ENCODE measurements at places on chromosomes 5 and 9. TPM values are rescaled to one million over a fixed set of nuclear protein-coding genes. Genes with fewer than 3 reads are reported as not detected.

DNA sequence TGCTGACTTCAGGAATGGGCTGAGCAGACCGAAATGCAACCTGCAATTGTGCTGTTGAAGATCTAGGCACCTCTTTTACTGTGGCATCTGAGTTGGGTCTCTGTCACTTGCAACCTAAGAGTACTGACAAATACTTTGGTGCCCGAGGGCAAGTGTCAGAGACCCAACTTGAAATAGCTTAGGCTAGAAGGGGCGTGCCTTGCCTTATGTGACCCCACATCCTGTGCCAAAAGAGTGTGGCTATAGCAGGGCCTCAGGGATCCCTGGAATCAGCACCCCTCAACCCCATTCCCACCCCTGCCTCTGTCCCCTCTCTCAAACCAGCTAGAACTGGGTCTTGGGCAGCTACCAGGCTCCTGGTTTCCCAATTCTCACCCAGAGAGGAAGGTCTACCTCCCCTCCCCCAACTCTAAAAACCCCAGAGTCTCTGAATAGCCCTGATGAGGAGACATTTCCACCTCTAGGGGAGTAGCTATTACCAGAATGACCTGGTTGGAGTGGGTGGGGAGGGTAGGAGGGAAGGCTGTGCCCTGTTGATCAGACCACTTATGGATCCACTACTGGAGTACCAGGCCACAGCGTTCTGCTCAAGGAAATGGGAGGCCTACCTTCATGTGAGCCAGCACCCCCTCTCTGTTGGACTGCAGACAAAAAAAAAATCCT lies 17.5 kb downstream of the RAI14 start:
- no peak overlapping the region for H3K4me3 ChIP-seq
- no peak overlapping the region for H3K27ac ChIP-seq
- DNase-seq: no peak
- no peaks in the 10 kb centered on the region for H3K36me3 ChIP-seq
- H3K4me1 ChIP-seq: no peaks in the 10 kb centered on the region
- no peaks in the 10 kb centered on the region for H3K27me3 ChIP-seq

DNA sequence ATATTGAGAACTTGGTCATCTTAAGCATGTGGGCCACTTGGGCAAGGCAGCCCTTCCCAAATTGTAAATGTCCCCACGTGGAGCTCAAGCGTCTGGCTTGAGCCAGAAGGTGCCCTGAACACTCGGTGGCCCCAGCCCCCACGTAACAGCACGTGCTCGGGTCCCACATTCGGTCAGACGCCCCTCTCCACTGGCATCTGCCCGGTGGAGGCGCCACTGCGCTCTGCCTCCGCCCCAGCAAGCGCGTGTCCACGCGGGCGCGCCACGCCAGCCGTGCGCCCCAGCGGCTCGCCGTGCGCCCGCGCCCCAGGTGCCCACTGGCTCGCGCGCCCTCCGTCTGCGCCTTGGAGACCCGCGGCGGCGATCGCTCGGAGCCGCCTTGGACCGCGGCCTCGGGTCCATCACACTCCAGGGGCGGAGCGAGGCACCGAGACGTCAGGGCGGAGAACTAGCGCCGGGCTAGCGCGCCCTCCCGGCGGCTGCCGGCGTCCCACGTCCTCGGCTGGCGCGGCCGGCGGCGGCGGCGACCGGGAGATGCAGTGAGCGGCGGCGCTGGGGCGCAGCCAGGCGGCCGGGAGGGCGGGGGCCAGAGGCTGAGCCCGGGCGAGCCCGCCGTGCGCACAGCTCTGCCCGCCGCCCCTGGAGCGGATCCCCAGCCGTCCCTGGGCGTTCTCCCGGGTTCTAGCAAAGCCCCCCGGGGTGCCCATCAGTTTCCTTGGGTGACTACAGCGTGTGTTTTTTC lies at the start of gene PALM2AKAP2:
PALM2AKAP2 (plus strand) TSS at position 488 of the 742 bp plus-strand sequence. CDS start 291 bp downstream, outside the sequence.
- no peak within 1 kb of the TSS for H3K4me3 ChIP-seq
- H3K36me3 ChIP-seq: no peaks in the 10 kb centered on the region
- H3K27me3 ChIP-seq: peaks cover 5% of the 10 kb centered on the region

GRCh38 chr5:40762705-40763104 lies 6.9 kb upstream of the TTC33 start:
- no peaks in the 10 kb centered on the region for H3K27me3 ChIP-seq
- DNase-seq: no peak

GRCh38 chr9:93658184-93658925 lies 82.0 kb downstream of the PHF2 start:
- H3K4me1 ChIP-seq: no peaks in the 10 kb centered on the region
- H3K27me3 ChIP-seq: no peaks in the 10 kb centered on the region
- no peak for DNase-seq

GRCh38 chr5:159899067-159900049 lies 16.9 kb upstream of the ADRA1B start:
- no peaks in the 10 kb centered on the region for H3K36me3 ChIP-seq
- H3K4me3 ChIP-seq: no peak overlapping the region
- H3K27ac ChIP-seq: no peak overlapping the region
- H3K4me1 ChIP-seq: no peaks in the 10 kb centered on the region
- no peaks in the 10 kb centered on the region for H3K27me3 ChIP-seq

DNA sequence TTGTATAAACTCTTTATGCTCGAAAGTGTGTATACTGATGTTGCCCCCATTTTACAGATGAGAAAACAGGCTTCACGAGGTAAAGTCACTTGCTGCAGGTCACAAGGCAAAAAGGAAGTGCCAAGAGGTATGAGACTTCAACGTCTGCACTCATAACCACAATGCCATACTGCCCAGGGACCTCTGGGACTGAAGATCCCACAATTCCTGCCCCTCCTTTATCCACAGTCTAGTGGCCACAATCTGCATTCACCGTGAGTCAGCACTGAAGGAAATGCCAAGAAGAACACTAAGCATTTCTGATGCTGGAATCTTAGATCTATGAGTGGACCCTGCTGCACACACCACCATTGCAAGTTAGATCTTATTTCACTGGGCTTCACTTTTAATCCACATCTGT lies 37.3 kb downstream of the MED27 start:
- no peaks in the 10 kb centered on the region for H3K4me1 ChIP-seq
- no peaks in the 10 kb centered on the region for H3K36me3 ChIP-seq
- H3K27me3 ChIP-seq: no peaks in the 10 kb centered on the region
- H3K27ac ChIP-seq: no peak overlapping the region
- H3K4me3 ChIP-seq: no peak overlapping the region

DNA sequence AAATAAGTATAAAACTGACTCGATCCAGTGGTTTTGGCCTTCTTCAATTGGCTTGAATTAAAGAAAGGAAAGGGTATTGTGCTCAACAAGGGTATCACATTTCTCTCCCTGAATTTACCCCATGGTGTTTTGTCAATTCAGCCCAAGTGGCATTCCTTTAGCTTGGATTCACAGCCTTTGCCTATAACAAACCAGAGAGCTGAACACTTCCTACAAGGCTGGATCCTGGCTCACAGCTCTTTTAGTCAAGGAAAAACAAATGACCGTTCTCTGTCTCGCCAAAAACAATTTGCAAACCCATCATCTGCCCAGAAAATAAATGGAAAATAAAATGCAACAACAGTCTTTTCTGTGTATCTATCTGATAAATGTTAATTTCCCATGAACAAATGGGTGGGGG lies 5.7 kb downstream of the ZNF366 start:
- no peaks in the 10 kb centered on the region for H3K36me3 ChIP-seq
- no peak overlapping the region for H3K27ac ChIP-seq
- no peak for DNase-seq
- no peak overlapping the region for H3K4me3 ChIP-seq
- no peaks in the 10 kb centered on the region for H3K27me3 ChIP-seq
- no peaks in the 10 kb centered on the region for H3K4me1 ChIP-seq

GRCh38 chr5:125059255-125060002 lies 313.0 kb upstream of the ZNF608 start:
- no peak overlapping the region for H3K27ac ChIP-seq
- H3K27me3 ChIP-seq: no peaks in the 10 kb centered on the region
- H3K4me3 ChIP-seq: no peak overlapping the region
- no peaks in the 10 kb centered on the region for H3K4me1 ChIP-seq

DNA sequence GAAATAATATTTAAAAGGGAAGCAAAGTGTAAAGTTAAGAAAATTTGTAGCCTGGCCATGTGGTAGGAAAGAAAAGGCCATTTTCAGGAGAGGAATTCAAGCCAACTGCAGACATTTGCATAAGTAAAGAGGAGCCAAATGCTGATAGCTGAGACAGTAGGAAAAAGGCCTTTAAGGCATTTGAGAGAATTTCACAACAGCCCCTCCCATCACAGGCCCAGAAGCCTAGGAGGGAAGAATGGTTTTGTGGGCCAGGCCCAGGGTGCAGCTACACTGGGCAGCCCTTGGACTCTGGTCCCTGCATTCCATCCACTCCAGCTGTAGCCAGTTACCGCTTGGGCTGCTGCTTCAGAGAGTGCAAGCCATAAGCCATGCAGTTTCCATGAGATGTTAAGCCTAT lies 1556.8 kb downstream of the EFNA5 start:
- no peaks in the 10 kb centered on the region for H3K27me3 ChIP-seq
- no peaks in the 10 kb centered on the region for H3K4me1 ChIP-seq
- H3K27ac ChIP-seq: no peak overlapping the region

GRCh38 chr5:33401482-33402390 lies 39.0 kb upstream of the TARS1 start:
- H3K36me3 ChIP-seq: no peaks in the 10 kb centered on the region
- no peak for DNase-seq
- H3K27ac ChIP-seq: no peak overlapping the region
- H3K27me3 ChIP-seq: no peaks in the 10 kb centered on the region
- H3K4me3 ChIP-seq: no peak overlapping the region
- H3K4me1 ChIP-seq: no peaks in the 10 kb centered on the region

DNA sequence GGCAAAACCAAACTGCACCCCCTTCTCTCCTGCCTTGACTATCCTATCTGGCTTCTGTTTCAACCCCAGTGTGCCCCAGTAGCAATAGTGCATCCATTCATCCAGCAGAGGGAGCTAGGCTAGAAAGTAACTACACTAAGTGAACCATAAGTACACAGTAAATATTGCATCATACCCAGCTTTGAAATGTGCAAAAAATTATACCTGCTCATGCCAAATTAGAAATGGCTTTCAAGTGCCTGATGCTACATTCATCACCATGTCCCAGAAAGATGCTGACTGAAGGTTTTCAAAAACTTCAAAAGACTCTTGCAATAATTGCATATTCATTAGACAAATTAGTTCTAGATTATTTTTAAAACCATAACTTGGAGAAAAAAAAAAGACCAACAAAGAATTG lies 153.5 kb downstream of the PRELID2 start:
- no peaks in the 10 kb centered on the region for H3K27me3 ChIP-seq
- H3K27ac ChIP-seq: no peak overlapping the region
- no peaks in the 10 kb centered on the region for H3K4me1 ChIP-seq
- DNase-seq: no peak
- H3K36me3 ChIP-seq: no peaks in the 10 kb centered on the region

- H3K4me1 ChIP-seq: no peaks in the 10 kb centered on the region
- H3K27ac ChIP-seq: no peak overlapping the region
- H3K36me3 ChIP-seq: no peaks in the 10 kb centered on the region
- no peak overlapping the region for H3K4me3 ChIP-seq
Measured at GRCh38 chr9:87294126-87294525, 203.5 kb upstream of the DAPK1 start.

DNA sequence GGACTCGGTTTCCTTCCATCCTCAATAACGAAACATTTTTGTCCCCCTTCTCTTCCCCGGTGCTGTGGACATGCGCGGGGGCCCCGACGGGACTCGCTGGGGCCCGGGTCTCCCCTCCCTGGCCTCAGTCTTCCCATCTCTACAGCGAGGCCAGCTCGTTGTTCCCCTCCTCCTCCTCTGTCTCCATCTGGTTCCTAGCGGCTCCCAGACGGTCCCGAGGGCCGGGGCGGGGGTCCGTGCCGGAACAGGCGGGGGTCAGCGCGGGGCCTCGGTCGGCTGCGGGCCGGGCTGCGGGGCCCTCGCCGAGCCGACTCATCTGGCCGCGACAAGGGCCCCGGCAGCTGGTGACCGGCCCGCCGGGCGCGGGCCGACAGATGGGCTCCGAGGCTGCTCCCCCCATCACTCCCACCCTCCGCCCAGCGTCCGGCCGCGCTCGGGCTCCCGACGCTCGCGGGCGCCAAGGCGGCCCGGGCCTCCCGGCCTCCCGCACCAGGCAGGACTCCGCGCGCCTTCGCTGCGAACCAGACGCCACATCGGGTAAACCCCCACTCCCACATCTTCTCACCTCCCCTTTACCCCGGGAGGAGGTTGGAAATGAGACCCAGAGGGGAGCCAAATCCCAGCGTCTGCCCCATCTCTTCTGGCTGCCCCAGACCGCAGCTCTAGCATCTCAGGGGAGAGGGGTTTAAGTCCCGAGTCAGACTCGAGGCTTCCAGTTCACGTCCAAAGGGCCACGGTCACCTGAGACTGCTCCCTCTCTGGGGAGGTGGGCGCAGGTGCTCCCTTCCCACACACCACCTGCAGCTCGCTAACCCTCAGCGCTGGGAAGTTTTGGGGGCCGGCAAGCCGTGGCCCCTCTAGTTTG lies 8.1 kb downstream of the BARHL1 start:
- no peak overlapping the region for H3K27ac ChIP-seq
- H3K4me1 ChIP-seq: no peaks in the 10 kb centered on the region
- DNase-seq: no peak
- no peak overlapping the region for H3K4me3 ChIP-seq

- DNase-seq: no peak
- no peak overlapping the region for H3K27ac ChIP-seq
- H3K4me1 ChIP-seq: no peaks in the 10 kb centered on the region
- H3K36me3 ChIP-seq: peaks cover 64% of the 10 kb centered on the region
- no peak overlapping the region for H3K4me3 ChIP-seq
- no peaks in the 10 kb centered on the region for H3K27me3 ChIP-seq
Measured at GRCh38 chr9:113538701-113539430, 75.3 kb downstream of the RGS3 start.

DNA sequence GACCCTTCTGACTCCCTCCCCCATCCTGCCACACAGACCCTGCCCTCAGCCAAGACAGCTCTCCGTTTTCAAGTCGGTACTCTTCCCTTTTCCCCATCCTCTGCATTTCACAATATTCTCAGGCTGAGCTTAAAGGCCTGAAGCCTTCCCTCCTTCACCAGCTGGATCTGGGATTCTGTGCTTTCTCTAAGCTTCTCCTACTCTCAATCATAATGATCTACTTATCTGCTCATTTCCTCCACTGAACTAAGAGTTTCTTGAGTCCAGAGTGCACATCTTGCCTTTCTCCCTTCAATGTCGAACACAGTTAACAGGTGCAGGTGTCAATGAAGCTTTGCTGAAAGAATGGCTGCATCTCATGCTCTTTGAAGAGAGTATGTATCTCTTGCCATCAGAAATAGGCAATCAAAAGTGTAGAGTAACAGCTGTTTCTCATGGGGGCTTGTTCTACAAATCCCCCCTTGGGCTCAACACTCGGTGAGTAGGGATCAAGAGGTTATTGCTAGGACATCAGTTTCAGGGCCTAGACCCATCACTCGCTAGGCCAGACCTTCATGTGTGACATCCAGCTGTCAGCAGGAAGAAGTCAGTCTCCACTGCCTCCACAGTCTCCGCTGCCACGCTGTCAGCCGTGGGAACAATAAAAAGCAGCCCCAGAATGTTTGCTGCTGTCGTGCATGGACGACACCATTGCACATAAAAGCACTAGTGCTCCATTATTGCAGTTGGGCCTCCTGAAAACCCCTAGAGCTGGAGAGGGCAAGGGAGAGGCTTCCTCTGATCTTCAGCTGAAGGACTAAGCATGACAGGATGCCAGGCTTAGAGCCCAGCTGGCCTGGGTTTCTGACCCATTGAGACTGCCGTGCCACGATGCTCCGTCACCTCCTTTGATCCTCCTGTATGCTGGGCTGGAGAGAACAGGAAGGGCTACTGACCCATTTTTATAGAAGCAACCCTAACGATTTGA lies 23.7 kb downstream of the TRAF1 start:
- peak; percentile 16 for DNase-seq
- no peak overlapping the region for H3K4me3 ChIP-seq
- H3K27me3 ChIP-seq: no peaks in the 10 kb centered on the region
- peaks cover 21% of the 10 kb centered on the region for H3K36me3 ChIP-seq

The ANKRD34B gene
- polyA plus RNA-seq: not detected

The PSIP1 gene
- polyA plus RNA-seq: 75.1 TPM

The CARD6 gene
- polyA plus RNA-seq: 5.0 TPM

The DNAI1 gene
- polyA plus RNA-seq: not detected

The CCDC152 gene
- polyA plus RNA-seq: 1.3 TPM

The RASEF gene
- polyA plus RNA-seq: not detected

The HOMER1 gene
- 1.7 TPM for polyA plus RNA-seq

The TMCO6 gene
- 18.3 TPM for polyA plus RNA-seq
